ENCODE measurements at places on chromosomes 12 and 14.
A peak's percentile ranks its signal among the peaks of the same experiment; 100 is the strongest.

GRCh38 chr12:84537666-84538065 is 374.9 kb downstream of the SLC6A15 start:
- H3K36me3 ChIP-seq = no peaks in the 10 kb centered on the region
- no peak overlapping the region for H3K27ac ChIP-seq
- DNase-seq = no peak
- no peaks in the 10 kb centered on the region for H3K4me1 ChIP-seq
- H3K4me3 ChIP-seq = no peak overlapping the region

GRCh38 chr12:96274331-96274730 is 80.2 kb downstream of the ELK3 start:
- H3K27ac ChIP-seq = no peak overlapping the region
- H3K4me3 ChIP-seq = no peak overlapping the region

DNA sequence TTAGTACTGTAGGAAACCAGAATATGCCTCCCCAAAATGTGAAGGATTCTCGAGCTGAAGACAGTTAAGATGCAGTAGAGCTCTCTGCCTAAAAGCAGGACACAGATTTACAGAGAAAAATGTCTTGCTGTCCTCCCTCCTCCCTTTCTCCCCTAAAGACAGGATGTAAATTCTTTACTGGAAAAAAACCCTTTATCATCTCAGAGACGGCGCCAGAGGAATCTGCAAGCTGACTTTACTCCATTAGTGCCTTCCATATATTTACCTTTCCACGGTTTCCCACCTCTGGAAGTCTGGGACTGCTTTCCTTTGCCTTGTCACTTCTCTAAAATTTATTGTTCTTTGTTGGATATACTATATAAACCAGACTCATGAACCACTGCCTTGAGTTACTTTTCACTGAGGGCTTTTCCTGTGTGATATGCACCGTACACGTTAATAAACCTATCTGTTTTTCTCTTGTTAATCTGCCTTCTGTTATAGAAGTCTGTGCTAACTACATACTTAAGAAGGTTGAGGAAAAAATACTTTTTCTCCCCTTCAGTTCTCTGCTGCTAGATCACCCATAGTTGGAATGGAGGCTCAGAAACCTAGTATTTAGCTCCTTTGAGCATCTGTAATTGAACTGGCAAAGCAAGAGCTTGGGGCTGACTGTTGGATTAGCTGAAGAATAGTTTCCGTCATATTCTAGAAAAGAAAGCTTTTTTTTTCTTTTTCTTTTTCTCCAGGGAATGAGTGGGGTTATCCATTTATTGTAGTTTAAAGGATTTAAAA is 99.9 kb downstream of the RAD51B start:
- peaks cover 9% of the 10 kb centered on the region for H3K4me1 ChIP-seq
- no peak overlapping the region for H3K4me3 ChIP-seq
- no peaks in the 10 kb centered on the region for H3K27me3 ChIP-seq
- no peaks in the 10 kb centered on the region for H3K36me3 ChIP-seq
- DNase-seq = no peak

DNA sequence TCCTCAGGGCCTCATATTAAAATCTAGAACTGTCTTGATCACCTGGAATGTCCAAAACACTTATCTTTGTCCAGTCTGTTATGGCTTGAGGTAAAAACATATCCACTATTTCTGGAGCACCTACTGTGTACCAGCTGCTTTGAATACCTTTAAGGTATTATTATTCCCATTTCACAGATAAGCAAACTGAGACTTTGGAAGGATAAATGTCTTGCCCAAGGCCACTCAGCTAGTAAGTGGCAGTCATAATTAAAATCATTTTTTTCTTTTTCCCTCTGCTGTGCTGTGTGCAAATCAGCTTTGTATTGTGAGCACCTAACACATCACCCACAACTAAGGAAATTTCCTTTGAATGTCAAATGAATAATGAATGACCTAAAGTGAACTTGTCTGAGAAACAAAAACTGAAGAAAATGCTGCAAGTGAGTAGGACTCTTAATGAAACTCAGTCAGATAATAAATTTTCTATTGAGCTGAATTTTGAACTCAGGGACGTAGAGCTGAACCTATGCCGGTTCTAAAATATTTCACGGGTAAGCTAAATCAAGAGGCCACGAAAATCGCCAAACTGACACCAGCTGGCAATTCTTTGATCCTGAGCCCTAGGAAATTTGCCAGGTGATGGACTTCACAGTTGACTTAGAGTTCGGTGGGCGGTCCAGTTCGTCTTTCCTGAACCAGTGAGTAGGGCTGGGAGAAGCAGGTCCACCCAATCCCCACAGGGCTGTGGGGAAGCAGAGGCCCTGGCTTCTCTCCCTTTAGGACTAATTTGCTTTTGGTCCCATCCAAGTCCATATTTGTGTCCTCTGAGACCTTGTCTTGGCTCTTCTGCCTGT is 159.7 kb upstream of the PWP1 start:
- H3K4me3 ChIP-seq = no peak overlapping the region
- H3K4me1 ChIP-seq = no peaks in the 10 kb centered on the region
- DNase-seq = peak; percentile 71
- no peak overlapping the region for H3K27ac ChIP-seq
- H3K36me3 ChIP-seq = no peaks in the 10 kb centered on the region

DNA sequence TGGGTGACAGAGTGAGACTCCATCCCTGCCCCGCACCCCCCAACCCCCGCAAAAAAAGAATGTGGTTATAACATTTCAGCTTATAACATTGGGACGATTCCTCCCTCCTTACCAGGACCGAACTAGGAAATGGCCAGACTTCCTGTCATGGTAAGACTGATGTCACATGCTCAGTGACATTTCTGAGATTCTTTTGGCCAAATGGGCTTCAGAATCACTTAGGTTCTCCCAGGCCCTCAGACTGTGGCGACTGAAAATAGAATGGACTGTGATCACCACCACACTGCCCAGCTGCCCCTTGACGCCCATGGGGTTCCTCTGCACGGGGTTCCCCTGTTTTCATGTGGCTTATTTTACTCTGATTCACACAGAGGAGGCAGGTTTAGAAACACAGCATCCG is 115.0 kb upstream of the EVL start:
- H3K36me3 ChIP-seq = no peaks in the 10 kb centered on the region
- H3K4me1 ChIP-seq = peaks cover 23% of the 10 kb centered on the region
- no peaks in the 10 kb centered on the region for H3K27me3 ChIP-seq

- DNase-seq = no peak
- peaks cover 8% of the 10 kb centered on the region for H3K4me1 ChIP-seq
- no peak overlapping the region for H3K4me3 ChIP-seq
- no peaks in the 10 kb centered on the region for H3K36me3 ChIP-seq
These were observed 320.7 kb downstream of the PAWR start for GRCh38 chr12:79370021-79370420.

GRCh38 chr12:52689239-52689638 is 9.0 kb upstream of the KRT1 start:
- no peaks in the 10 kb centered on the region for H3K27me3 ChIP-seq
- DNase-seq = no peak
- no peak overlapping the region for H3K4me3 ChIP-seq
- no peaks in the 10 kb centered on the region for H3K4me1 ChIP-seq
- no peak overlapping the region for H3K27ac ChIP-seq

DNA sequence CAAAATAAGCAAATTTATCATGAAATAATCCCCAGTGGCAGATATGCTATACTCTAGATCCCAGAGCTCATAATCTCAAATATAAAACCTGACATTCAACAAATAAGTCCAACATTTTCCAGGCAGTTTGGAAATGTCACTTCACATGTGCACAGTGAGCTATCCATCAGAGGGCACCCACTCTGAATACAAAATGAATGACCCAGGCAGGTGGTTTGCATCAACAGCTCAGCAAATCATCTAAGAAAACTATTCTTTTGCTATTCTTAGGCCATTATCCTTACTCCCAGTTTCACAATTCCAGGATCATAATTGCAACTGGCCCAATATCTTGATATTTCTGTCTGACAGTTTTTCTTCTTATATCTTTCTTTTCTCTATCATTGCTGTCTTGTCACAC is 38.5 kb downstream of the TRIM9 start:
- H3K27me3 ChIP-seq = no peaks in the 10 kb centered on the region
- no peaks in the 10 kb centered on the region for H3K36me3 ChIP-seq
- no peak overlapping the region for H3K27ac ChIP-seq

- H3K36me3 ChIP-seq = no peaks in the 10 kb centered on the region
- no peaks in the 10 kb centered on the region for H3K4me1 ChIP-seq
- H3K27ac ChIP-seq = no peak overlapping the region
- no peak for DNase-seq
- no peak overlapping the region for H3K4me3 ChIP-seq
- H3K27me3 ChIP-seq = no peaks in the 10 kb centered on the region
These were observed 321.1 kb downstream of the CEP128 start for GRCh38 chr14:80620434-80620833.

DNA sequence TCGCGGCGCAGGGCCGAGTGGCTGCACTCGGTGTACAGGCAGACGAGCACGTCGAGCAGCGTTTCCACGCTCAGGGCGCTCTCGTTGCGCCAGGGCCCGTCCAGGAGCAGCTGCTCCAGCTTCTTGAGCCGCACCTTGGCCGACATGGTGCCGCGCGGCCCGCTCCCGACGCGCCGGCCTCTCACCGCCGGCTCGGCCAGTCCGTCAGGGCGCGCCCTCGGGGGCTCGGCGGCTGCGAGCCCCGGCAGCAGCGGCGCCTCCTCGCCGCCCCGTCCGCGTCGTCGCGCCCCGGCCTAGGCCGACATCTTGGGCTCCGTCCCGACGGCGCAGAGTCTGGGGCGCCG is 349 bp downstream of the CDC42BPB start:
- no peaks in the 10 kb centered on the region for H3K4me1 ChIP-seq
- DNase-seq = peak; percentile 80
- H3K4me3 ChIP-seq = peak overlapping the region; percentile 76
- H3K36me3 ChIP-seq = no peaks in the 10 kb centered on the region
- peak overlapping the region; percentile 89 for H3K27ac ChIP-seq

- H3K4me1 ChIP-seq = peaks cover 6% of the 10 kb centered on the region
- no peaks in the 10 kb centered on the region for H3K27me3 ChIP-seq
- H3K36me3 ChIP-seq = peaks cover 20% of the 10 kb centered on the region
- no peak overlapping the region for H3K4me3 ChIP-seq
These were observed 23.8 kb downstream of the RAB35 start for GRCh38 chr12:120092551-120093335.

DNA sequence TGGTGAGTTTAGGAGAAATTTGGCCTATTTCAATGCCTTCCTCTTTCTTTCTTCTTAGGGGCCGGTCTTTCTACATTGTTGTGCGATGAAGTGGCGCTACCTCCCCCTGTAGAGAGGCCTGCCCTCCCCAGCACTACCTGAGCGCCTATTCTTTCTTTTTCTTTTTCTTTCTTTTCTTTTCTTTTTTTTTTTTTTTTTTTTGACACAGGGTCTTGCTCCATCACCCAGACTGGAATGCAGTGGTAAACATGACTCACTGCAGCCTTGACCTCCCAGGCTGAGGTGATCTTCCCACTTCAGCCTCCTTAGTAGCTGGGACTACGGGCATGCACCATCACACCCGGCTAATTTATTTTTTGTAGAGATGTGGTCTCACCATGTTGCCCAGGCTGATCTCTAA is 136.1 kb upstream of the MAX start:
- H3K4me3 ChIP-seq = no peak overlapping the region
- H3K4me1 ChIP-seq = no peaks in the 10 kb centered on the region
- DNase-seq = no peak
- H3K36me3 ChIP-seq = no peaks in the 10 kb centered on the region

- no peaks in the 10 kb centered on the region for H3K27me3 ChIP-seq
- no peak overlapping the region for H3K27ac ChIP-seq
- no peak for DNase-seq
- H3K36me3 ChIP-seq = no peaks in the 10 kb centered on the region
- H3K4me1 ChIP-seq = peaks cover 10% of the 10 kb centered on the region
- H3K4me3 ChIP-seq = no peak overlapping the region
These were observed 330.8 kb downstream of the SOX5 start for GRCh38 chr12:23618718-23619117.

DNA sequence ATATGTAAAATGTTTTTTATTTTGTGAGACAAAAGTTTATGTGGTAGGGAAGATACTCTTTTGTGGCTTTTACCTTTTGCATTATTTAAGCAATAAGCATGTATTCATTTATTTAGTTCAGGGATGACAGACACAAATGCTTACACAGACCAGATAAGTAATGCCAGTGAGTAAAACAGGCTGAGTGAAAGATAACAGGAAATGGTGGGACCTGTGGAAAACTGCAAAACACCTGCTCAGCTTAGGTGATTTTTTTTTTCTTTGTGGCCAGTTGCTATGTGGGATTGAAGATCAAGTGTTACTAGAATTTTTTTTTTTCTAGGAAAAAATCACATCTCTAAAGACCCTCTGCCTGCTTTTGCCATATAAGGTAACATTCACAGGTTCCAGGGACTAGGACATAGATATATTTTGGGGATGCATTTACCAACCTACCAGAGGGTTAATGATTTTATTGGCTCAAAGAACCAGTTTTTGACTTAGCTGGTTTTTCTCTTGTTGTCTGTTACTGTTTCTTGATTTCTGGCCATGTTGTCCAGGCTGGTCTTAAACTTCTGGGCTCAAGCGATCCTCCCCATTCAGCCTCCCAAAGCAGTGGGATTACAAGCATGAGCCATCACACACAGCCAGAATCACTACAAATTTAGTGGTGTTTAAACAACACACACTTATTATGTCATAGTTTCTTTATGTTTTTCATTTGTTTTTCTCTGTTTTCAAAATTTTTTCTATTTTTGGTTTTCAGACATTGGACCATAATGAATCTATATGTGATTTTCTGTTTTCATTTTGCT is 9.8 kb downstream of the PSMA6 start:
- H3K4me1 ChIP-seq = no peaks in the 10 kb centered on the region
- H3K4me3 ChIP-seq = no peak overlapping the region
- H3K27me3 ChIP-seq = no peaks in the 10 kb centered on the region
- peak overlapping the region; percentile 63 for H3K27ac ChIP-seq
- no peak for DNase-seq

- no peaks in the 10 kb centered on the region for H3K27me3 ChIP-seq
- H3K4me3 ChIP-seq = no peak overlapping the region
- peaks cover 8% of the 10 kb centered on the region for H3K36me3 ChIP-seq
- DNase-seq = no peak
- H3K27ac ChIP-seq = no peak overlapping the region
These were observed 77.0 kb downstream of the KITLG start for GRCh38 chr12:88503281-88503703.

DNA sequence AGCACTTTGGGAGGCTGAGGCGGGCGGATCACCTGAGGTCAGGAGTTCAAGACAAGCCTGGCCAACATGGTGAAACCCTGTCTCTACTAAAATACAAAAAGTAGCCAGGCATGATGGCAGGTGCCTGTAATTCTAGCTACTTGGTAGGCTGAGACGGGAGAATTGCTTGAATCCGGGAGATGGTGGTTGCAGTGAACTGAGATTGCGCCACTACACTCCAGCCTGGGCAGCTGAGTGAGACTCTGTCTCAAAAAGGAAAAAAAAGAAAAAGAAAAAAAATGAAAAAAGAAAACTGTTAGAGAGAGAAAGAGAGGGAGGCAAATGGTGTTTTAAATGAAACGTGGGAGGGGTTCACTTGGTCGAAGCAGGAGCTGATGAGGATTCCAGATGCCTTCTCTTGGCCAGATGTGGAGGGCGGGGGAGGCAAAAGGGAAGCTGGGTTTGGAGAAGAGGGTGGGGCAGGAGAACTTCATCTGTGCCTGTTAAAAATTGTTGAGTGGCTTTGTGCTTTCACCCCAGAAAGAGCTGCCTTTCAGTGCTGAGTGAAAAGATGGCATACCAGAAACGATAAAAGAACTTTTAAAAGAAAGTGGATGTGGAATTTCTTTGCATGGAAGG is 1.1 kb downstream of the EMP1 start:
- DNase-seq = peak; percentile 84
- H3K27ac ChIP-seq = peak overlapping the region; percentile 88
- peaks cover 21% of the 10 kb centered on the region for H3K4me1 ChIP-seq
- H3K27me3 ChIP-seq = no peaks in the 10 kb centered on the region
- peak overlapping the region; percentile 50 for H3K4me3 ChIP-seq
